ENCODE measurements at places on chromosomes 1 and 21. TPM values are rescaled to one million over a fixed set of nuclear protein-coding genes. Genes with fewer than 3 reads are reported as not detected.

DNA sequence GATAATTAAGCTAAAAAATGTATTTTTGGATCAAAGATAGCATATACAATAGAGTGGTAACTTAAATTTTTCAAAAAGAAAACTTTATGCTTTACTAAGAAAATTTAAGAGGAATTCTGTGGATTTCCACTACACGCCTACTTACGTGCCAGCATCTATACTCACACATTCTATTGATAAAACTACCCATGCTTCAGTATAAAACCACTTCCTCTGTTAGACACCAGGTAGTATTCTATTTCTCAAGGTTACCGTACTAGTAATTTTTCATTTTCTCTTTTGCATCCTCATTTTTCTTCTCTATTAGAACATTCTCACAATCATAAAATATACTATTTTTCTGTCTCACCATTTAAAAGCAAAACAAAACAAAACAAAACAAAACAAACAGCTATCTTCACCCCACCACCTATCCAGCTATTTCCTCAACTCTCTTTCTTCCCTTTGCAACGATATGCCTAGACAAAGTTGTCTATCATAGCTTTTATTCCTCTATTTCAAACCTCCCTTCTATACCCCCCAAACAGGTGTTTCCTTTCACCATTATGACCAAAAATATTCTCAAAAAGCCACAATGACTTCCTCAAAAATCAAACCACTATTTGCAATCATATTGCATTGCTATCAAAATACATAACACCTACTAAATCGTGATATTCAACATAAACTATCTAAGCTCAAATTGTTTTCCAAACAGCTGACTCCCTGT, 1652.0 kb downstream of the MRPL39 start:
- no peak for DNase-seq

CRP gene
- polyA plus RNA-seq: not detected

KCNC4 gene
- 7.3 TPM for polyA plus RNA-seq

GRCh38 chr1:69777423-69777822, 209.7 kb downstream of the LRRC7 start:
- DNase-seq: no peak

DNA sequence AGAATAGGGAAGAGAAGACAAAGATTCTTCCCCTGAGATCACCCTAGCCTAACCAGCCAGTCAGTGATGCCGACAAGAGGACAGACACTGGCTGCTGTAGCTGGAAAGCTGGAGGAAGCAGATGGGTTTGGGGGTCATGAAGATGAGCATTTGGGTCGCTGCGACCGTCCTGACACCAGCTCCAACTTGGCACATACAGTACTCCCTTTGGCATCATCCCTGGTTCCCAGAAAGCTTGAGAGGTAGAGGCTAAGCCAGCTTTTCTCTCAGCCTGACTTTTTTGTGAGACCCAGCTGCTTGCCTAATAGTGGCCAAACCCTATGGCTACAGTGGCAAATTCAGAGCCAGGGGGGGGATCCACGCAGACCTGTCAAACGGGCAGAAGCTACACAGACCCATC, 43.0 kb upstream of the IKBKE start:
- DNase-seq: no peak

- DNase-seq: no peak
Measured at GRCh38 chr1:160681066-160681890, 30.3 kb downstream of the CD48 start.

GRCh38 chr1:228363686-228364067, 43.0 kb downstream of the TRIM11 start:
- DNase-seq: no peak

- DNase-seq: no peak
Measured at GRCh38 chr1:48229317-48229716, 6.8 kb downstream of the SLC5A9 start.

DNA sequence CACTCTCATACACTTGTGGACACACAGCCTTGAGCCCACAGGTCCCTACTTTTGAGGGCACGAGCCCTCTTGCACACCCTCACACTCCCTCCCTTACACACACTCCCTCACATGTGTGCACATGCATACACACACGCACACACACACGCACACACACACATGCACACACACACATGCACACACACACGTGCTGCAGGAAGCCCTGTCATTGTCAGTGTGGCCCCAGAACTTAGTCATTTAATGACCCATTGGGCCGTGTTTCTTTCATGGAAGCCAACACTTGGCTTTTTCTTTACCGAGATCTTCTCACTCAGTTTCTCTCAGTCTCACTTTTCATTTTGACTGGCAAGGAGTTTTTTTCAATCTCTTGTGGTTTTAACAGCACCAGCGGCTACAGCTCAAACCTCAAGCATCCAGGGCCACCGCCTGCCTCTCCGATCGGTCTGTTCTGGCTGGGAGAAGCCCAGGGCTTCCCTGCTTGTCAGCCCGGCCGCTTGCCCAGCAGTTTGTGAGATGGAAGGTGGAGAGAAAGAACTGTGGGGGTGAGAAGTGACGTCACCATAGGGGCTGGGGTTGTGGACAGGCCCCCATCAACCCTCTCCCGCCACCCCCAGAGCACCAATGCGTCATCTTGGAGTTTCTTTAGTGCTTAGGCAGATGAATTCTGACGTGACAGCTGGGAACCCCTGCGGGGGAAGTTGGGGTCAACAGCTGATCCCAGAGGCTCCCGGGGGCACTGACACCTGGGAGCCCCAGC, 15.8 kb upstream of the TNFRSF8 start:
- DNase-seq: no peak

DNA sequence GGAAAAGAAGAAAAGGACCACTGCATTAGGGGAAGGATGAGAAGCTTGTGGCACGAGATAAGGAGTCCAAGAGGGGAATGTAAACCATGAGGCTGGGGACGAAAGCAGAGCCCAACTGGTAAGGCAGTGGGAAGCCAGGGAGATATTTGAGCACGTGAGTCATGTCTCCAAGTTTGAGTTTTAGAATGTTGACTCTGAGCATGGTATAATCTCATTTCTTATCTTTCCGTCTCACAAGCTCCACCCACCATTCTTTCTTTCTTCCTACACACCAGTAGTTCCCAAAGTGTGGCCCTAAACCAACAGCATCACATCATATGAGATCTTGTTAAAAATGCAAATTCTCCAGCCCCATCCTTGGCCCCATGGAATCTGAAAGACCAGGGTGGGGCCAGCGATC, 145.3 kb downstream of the PLPP3 start:
- no peak for DNase-seq

LCE1C gene
- not detected for polyA plus RNA-seq

- no peak for DNase-seq
Measured at GRCh38 chr1:55250399-55251075, 35.4 kb upstream of the USP24 start.

- DNase-seq: no peak
Measured at GRCh38 chr1:111851552-111851951, 95.9 kb downstream of the DDX20 start.

- DNase-seq: no peak
Measured at GRCh38 chr1:184624051-184624450, 130.6 kb downstream of the EDEM3 start.

DNA sequence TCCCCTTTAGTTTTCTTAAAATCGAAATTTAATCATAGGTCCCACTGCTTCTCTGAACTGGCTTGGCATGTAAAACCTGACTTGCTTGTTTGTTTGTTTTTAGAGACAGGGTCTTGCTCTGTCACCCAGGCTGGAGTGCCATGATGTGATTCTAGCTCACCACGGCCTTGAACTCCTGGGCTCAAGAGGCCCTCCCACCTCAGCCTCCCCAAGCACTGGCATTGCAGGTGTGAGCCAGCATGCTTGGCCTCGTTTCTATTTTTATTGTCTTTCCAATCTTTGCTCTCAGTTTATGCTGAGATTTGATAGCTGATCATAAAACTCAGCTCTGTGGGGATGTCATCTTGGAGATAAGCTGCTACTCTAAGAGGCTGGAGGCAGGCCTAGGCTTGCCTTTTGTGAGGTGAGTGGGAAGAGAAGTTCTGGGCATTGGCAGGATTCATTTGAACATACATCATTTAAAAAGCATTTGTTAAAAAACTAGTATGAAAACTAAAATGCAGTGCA, 51.5 kb upstream of the GCLM start:
- DNase-seq: no peak

GRCh38 chr1:150808121-150808520, at the start of gene CTSK:
CTSK (minus strand) TSS chr1:150808260; CDS start chr1:150806805, 1,455 bp downstream.
- DNase-seq: no peak

DNA sequence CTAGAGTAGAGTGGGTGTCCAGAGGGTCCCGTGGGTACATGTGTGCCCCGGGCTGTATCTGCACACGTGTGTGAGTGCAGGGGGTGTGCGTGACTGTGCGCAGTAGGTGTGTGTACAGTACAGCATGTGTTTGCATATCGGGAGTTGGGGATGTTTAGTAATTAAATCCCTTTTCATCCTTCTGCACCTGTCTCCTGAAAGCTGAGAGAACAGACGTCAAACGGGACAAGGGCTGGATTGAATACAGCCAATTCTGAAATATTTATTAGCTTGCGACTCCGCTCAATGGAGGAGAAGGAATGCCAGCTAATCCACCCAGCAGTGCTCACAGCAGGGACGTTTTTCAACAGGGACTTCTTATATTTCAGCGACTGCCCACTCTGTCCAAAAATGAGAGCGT, 44.7 kb upstream of the CASZ1 start:
- DNase-seq: no peak

GRCh38 chr1:214977110-214977509, 105.4 kb upstream of the KCNK2 start:
- DNase-seq: no peak

- no peak for DNase-seq
Measured at GRCh38 chr1:14165371-14165801, 433.1 kb upstream of the KAZN start.

- DNase-seq: no peak
Measured at GRCh38 chr1:229888561-229889001, 178.5 kb upstream of the GALNT2 start.

GUCA2B gene
- not detected for polyA plus RNA-seq

- DNase-seq: no peak
Measured at GRCh38 chr21:39066829-39067780, 116.1 kb downstream of the PSMG1 start.

CRYZL1 gene
- polyA plus RNA-seq: 60.7 TPM

- DNase-seq: no peak
Measured at GRCh38 chr1:113874012-113874879, 2.7 kb upstream of the PTPN22 start.

GRCh38 chr21:33813832-33814365, 101.7 kb downstream of the ATP5PO start:
- no peak for DNase-seq

GRCh38 chr1:246667773-246668172, 56.4 kb upstream of the SCCPDH start:
- DNase-seq: no peak

DNA sequence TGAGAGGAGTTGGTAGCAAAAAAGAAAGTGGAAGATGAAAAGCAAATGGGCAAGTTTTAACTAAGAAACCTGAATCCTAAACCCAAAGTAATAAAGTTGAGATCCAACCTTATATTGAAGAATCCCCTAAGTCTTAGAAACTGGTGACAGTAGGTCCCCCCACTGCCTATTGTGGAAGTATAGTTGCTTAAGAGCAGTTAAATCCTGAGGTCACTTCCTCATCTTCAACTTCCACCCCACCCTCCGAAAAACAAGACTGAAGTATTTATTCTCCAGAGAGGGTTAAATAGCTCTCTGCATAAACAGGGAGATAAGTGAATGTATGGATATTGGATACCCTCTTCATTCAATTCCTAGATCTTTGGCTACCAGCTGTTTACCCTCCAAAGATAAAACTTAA, 3.3 kb upstream of the DSTYK start:
- DNase-seq: no peak

DNA sequence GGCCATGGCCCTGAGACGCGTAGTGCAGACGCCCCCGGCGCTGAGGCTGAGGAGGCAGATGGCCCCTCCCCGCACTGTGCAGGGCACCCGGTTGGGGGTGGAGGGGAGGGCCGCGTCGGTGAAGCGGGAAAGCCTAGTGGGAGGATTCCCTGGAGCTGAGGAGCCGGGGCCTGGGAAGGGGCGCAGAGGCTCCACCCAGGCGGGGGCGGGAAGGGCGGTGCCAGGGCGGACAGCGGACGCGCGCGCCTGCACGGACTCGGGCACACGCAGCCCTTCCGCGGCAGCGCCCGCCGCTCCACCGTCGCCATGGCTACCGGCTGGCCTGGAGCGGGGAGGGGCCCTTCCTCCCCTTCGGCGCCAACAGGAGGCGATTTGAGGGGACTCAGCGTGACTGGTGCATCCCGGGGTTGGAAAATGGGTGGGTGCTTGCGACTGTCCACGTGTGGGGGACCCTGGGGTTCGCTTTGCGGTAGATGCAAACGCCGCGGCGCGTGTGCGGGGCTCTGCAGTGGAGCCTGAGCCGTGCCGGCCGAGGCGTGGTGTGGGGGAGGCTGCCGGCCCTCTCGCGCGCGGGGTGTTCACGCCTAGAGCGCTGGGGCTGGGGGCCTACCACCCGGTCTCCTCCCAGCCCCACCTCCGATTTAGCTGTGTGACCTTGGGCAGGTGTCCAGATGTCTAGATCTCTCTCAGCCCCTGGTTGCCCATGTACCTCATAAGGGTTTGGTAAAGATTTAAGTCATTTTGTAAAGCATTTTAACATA, 35.1 kb downstream of the PTPRF start:
- DNase-seq: no peak

DNA sequence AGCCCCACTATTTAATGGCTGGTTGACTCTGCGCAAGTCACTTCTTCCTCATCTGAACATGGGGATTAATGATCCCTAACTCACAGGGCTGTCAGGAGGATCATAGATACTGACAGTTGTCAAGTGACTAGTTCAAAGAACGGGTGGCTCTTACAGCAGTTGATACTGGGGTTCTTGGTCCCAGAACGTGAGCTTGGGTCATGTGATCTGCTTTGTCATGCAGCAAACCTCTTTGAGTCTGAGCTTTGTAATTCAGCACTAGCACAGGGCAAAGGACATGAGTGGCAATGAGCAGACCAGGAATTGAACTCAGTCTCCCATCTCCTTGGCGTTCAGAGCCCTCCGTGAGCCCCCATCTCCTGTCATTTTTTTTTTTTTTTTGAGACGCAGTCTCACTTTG, 64.4 kb downstream of the TRABD2B start:
- DNase-seq: no peak

KCNJ15 gene
- polyA plus RNA-seq: 159 TPM

DNA sequence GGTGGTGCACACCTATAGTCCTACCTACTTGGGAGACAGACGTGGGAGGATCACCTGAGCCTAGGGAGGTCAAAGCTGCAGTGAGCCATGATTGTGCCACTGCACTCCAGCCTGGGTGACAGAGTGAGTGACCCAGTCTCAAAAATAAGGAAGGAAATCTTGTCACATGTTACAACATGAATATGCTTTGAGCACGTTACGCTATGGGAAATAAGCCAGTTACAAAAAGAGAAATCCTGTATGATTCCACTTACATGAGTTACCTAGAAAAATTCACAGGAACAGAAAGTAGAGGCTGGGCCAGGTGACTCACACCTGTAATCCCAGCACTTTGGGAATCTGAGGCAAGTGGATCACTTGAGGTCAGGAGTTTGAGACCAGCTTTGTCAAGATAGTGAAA, 6.7 kb upstream of the PADI6 start:
- DNase-seq: no peak

All from left renal cortex interstitium (tissue), 4 donors.